ENCODE measurements at places on chromosomes 3 and 15. TPM values are rescaled to one million over a fixed set of nuclear protein-coding genes. Genes with fewer than 3 reads are reported as not detected.
A peak's percentile ranks its signal among the peaks of the same experiment; 100 is the strongest.

Gene ISLR
- 15.1 TPM for total RNA-seq

Gene STARD5
- total RNA-seq: 3.4 TPM

Gene UBXN7
- total RNA-seq: 23.2 TPM

Gene SLC28A1
- total RNA-seq: not detected

Gene CAMKV
- total RNA-seq: 46.8 TPM

Gene ARGFX
- total RNA-seq: not detected

Gene LRRC49
- total RNA-seq: 5.6 TPM

Gene NPAP1
- total RNA-seq: not detected

GRCh38 chr15:81213982-81214381 is 17.3 kb downstream of the IL16 start:
- no peak for DNase-seq

DNA sequence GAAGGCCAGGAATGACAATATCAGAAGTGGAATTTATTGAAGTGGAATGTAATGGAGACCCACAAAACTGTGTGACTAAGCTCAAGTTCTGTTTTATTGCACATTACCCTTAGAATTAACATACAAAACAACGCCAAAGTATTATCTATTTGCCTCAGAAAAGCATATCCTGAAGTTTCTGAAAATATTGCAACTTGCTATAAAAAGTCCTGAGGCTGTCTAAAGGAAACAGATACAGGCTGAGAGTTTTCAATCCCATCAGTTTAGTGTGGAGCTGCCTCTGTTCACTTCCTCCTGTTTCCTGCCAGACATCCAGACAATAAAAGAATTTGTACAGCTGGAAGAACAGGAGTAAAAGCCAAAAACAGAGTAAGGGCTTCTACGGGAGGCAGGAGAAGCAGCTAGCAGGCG is 108.8 kb downstream of the FBN1 start:
- DNase-seq: no peak

- DNase-seq: no peak
Measured at GRCh38 chr15:29621616-29622015, 200.7 kb downstream of the TJP1 start.

DNA sequence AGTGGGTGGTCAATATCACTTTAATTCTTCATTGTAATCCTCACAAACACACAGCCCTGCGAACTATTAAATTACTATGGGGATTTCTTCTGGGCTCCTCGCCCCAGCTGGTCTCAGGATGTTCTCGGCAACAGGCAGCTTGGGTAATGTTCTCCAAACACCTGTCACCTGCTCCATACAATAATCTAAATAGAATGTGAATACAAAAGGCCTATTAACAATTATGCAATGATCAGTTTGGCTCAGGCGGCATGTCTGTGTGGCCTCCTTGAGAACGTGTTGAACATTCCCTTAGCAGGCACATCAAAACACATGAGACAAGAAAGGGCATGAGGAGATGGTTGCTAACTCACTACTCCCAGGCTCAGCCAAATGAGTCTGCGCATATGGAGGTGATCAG is 158.6 kb upstream of the KBTBD8 start:
- DNase-seq: no peak

DNA sequence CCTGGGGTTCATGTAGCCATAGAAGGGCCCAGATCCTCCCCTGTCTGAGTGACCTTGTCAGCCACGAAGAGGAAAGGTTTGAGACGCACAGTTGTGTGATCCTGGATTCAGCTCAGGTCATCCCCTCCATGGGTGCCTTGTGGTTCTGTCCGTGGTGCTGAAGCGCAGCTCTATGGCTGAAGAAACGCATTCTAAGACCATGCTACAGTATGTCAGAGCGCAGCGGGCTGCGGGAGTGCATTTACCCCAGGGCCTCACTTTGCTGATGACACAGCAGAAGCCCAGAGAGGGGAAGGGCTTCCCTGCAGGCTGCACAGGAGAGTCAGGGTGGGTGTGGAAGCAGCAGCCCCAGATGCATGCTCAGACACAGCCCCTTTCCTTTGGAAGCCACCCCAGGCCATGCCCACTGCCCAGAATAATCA is 68.8 kb upstream of the IQSEC1 start:
- peak; percentile 92 for DNase-seq

DNA sequence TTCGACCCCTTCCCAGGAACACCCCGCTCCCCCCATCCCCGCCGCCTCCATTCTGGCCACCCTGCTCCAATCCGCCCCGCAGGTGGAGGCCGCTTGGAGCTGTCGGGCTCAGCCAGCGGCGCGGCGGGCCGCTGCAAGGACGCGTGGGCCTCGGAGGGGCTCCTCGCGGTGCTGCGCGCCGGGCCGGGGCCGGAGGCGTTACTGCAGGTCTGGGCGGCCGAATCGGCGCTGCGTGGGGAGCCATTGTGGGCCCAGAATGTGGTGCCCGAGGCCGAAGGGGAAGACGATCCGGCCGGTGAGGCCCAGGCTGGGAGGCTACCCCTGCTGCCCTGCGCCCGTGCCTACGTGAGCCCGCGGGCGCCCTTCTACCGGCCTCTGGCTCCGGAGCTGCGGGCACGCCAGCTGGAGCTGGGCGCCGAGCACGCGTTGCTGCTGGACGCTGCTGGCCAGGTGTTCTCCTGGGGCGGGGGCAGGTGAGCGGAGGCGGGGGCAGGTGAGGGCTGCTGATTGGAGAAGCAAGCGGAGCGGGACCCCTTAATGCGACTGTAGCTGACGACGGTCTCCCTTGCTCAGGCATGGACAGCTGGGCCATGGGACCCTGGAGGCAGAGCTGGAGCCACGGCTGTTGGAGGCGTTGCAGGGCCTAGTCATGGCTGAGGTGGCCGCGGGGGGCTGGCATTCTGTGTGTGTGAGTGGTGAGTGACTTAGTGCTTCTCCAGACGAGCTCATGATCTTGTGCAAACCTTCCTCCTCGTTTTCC is 2.5 kb downstream of the RCCD1 start:
- DNase-seq: peak; percentile 87

- no peak for DNase-seq
Measured at GRCh38 chr3:47617086-47618010, 38.7 kb upstream of the CSPG5 start.

DNA sequence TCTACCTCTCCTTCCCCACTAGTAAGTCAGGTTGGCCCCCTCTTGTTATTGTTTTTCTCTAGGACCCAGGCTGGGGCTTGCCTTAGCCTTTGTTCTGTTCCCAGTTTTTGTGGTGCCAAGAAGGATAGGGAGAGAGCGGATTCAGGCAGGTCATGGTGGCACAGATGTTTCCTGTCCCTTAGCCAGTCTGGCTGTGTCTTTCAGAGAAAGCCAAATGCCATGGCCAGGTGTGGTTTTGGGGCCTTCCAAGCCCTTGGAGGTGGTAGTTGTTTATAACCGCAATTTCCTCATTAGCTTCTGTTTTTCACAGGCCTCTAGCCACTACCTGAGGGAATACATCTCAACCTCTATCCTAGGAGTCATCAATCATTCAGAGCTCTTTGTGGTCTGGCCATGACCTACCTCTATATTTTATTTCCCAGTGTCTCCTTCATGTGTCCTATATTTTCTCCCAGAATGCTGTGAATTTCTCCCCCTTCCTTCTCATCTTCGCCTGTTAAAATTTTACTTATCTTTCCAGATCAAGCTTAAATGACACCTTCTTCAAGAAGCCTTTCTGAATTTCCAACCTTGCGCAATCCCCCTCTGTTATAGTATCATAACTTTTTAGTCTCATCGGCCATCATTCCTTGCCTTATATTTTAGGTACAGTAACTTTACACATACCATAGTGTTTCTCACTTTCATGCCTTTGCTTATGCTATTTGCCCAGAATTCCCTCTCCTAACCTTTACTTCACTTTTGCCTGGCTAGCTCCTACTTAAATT is 38.2 kb downstream of the TIMP4 start:
- no peak for DNase-seq

GRCh38 chr3:197394464-197395321 is 96.3 kb upstream of the DLG1 start:
- DNase-seq: peak; percentile 8

All from H7 (cell line).